Activated T-helper 9 cell treated with anti-CD3 and anti-CD28 coated beads, Interleukin-2, amount 50 U/mL, for 16 hours (primary cell): ENCODE measurements at places on chromosomes 6 and 20.

DNA sequence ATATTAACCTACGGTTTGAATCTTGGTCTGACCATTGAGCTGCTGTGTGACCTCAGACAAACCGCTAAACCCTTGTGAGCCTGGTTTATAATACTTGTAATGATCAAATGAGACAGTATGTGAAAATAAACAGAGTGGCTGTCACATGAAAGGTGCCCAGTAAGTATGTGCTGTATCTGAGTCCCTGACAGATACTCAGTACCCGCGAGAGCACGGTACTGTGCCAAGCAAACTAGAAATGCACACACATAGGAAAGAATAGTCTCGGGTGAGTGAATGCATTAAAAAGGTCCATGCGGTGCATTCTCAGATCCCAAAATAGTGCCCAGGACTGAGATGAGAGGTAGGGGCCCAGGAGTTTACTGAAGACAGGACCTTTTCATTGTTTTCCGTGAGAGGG, 93.3 kb downstream of the PPP1R14C start:
- no peak for DNase-seq

- no peak for DNase-seq
Observed at GRCh38 chr6:5214570-5215052, 46.1 kb downstream of the LYRM4 start.

- DNase-seq: no peak
Observed at GRCh38 chr6:25756382-25757363, 2.1 kb downstream of the SLC17A4 start.

- DNase-seq: no peak
Observed at GRCh38 chr6:166683477-166683876, 56.4 kb upstream of the RPS6KA2 start.

- no peak for DNase-seq
Observed at GRCh38 chr6:160030103-160030502, 61.2 kb downstream of the IGF2R start.

GRCh38 chr6:63305277-63305676, 14.5 kb downstream of the LGSN start:
- no peak for DNase-seq

DNA sequence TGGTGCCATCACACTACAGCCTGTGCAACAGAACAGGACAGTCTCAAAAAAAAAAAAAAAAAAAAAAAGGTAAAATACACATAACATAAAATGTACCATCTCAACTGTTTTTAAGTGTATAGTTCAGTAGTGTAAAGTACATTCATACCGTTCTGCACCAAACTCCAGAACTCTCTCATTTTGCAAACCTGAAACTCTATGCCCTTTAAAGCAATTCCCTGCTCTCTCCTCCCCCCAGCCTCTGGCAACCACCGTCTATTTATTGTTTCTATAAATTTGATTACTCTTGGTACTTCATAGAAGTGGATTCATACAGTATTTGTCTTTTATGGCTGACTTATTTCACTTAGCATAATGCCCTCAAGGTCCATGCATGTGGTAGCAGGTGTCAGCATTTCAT, 12.9 kb downstream of the RIPOR2 start:
- no peak for DNase-seq

DNA sequence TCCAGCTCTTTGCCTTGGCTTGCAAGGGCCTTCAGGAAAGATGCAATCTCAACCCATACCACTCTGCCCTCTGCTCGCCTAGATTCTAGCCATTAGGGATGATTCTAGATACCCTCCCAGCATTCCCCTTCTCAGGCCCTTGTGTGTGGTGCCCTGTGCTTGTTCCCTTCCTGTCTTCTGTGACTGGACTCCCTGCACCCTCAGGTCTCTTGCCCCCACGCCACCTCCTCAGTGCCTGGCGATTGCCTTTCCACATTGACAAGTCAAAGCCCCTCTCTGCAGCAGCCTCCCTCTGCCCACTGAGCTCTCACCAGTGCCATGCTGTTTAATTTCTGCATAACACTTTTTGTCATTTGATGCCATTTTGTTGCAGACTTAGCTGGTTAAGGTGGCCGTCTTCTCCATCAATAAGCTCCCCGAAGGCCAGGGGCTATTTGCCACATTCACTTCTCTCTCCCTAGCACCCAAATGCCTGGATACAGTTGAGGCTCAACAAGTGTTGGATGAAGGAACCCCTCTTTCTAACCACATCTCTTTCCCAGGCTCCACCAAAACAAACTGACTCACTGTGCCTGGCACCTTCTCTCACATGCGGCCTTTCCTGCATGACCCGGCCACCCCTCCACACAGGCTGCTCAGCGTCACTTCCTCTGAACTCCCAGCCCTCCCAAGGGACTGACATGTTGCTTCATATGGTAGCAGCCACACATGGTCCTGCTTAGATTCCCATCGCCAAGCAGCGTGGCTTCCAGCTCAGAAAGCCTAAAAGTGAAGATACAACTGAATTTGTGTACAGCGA, 4.6 kb upstream of the TXNDC5 start:
- no peak for DNase-seq

DNA sequence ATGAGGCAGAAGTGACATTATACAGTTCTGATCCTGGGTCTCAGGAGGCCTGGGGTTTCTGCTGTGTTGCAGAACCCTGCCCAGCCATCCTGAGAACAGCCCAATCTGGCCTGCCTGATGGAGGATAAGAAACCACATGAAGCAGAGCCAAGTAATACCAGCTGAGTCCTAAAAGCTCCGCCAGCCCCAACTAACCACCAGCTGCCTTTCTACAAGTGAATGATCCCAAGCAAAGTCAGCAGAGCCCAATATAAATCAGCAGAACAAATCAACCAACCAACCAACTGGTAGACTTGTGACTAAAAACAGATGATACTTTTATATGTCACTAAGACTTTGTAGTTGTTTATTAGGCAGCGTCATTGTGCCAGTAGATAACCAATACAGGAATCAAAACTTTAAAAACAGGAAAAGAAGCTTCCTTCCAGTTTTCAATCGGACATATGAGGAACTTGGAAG, 52.1 kb downstream of the SNX5 start:
- no peak for DNase-seq

DNA sequence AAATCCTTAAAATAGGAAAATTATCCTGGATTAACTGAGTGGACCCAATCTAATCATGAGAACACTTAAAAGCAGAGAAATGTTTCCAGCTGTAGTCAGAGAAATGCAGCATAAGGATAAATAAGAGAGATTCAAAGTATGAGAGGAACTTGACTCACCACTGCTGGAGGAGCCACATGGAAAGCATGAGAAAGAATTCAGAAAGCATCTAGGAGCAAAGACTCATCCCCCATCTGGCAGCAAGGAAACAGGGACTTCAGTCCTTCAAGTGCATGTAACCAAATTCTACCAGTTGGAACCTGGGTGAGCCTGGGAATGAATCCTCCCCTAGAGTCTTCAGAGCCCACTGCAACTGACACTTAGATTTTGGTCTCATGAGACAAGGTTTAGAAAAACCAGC, 33.7 kb downstream of the RNF146 start:
- no peak for DNase-seq

- DNase-seq: no peak
Observed at GRCh38 chr6:89775150-89775549, 44.4 kb downstream of the MDN1 start.

- no peak for DNase-seq
Observed at GRCh38 chr6:3619800-3620199, 131.7 kb downstream of the PXDC1 start.

DNA sequence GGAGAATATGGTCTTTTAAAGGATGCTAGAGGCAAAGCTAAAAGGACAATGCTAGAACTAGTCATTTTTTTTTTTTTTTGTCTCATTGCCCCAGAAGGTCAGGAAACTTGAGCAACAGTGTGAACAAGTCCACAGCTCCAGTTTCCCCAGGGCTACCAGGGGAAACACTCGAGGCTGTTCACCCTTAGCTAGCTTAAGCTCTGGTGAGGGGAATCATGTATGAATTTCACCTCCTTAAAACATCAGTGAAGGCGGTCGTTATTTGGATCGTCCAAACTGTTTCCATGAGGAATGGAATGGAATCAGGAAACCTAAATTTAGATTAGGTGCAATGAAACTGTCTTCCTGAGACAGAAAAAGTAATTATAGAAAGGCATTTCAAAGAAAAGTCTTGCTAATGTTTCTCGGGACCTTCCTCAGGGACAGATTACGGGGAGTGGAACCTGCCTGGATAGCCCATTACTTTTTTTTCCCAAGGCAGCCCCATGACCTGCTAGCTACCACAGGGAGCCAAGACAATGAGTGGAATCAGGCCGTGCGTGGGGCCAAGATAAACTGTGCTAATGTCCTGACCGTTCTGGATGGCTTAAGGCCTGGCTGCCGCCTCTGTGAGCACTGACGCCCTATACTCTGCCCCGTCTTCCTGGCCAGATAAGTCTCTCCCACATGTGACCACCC, 164.8 kb upstream of the SGK1 start:
- no peak for DNase-seq

DNA sequence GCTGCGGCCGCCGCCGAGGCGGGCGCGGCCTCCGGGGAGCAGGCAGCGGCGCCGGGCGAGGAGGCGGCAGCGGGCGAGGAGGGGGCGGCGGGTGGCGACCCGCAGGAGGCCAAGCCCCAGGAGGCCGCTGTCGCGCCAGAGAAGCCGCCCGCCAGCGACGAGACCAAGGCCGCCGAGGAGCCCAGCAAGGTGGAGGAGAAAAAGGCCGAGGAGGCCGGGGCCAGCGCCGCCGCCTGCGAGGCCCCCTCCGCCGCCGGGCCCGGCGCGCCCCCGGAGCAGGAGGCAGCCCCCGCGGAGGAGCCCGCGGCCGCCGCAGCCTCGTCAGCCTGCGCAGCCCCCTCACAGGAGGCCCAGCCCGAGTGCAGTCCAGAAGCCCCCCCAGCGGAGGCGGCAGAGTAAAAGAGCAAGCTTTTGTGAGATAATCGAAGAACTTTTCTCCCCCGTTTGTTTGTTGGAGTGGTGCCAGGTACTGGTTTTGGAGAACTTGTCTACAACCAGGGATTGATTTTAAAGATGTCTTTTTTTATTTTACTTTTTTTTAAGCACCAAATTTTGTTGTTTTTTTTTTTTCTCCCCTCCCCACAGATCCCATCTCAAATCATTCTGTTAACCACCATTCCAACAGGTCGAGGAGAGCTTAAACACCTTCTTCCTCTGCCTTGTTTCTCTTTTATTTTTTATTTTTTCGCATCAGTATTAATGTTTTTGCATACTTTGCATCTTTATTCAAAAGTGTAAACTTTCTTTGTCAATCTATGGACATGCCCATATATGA, 3.2 kb downstream of the MARCKS start:
- DNase-seq: no peak

GRCh38 chr6:64299176-64299575, 663.6 kb downstream of the PHF3 start:
- DNase-seq: no peak

DNA sequence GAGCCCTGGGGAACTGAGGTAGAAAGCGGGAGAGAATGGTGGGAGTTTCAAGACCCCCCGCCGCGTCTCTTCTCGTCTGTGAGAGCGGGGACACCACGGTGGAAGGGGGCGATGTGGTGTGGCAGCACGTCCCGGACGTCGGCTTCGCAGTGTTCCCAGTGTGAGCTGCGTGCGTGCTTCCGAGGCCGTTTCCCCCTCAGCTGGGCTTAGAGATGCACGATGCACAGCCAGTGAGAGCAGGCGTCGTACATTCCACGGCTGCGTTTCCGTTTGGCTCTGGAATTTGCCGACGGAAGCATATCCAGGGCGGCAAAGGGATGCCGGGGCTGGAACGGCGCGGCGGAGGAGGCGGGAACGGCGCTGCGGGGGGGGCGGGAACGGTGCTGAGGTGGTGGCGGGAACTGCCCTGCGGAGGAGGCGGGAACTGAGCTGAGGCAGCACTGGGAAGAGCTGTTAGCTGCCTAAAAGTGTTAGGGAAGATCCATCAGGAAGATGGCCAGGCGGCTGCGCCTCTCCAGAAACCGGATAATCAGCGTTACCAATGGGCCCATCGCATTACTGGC, 37.7 kb downstream of the KIF25 start:
- no peak for DNase-seq

DNA sequence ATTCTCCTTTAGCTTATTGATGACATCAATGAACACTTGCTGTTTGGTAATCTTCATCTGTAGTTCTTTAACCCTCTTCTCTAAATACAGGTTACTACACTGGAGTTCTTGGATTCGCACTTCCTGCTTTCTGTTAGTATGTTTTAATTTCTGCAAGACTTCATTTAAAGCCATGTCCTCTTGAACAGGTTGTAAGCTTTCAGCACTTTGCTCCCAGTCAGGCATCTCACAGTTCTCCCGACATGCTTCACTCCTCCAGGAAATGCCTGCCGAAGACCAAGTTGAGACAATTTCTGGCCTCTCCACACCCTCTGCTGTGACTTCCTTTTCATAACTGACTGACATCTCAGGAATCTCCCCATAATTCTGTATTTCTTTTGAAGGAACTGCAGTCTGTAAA, 15.8 kb downstream of the CAGE1 start:
- DNase-seq: no peak

DNA sequence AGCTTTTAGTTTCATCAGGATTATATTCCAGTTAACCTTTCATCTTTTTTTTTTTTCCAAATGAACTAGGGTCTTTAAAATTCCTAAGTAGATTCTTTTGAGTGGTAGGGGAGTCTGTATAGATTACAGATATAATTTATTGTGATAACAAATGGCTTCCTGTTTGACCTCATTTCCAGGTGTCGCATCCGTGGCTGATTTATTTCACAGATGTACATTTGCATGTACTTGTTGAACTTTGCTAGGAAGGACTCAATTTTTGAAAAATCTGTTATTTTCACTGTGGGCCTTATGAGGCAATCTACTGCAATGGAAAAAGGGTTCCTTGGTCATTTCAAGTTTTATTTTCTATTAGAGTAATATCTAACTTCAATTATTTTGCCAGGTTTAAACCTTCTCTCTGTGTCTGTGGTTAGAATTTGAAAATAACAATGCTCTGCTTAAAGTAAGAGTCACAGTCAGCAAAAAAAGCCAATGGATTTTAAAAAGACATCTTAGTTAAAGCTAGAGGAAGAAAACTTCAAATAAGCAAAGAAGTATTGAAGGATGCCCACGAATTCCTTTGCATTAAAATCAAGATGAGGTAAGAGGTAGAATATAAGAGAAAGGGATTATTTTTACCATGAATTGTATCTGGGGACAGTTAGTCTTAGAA, 57.9 kb downstream of the SAMD5 start:
- DNase-seq: no peak

- no peak for DNase-seq
Observed at GRCh38 chr6:22029171-22029570, 267.7 kb downstream of the PRL start.

DNA sequence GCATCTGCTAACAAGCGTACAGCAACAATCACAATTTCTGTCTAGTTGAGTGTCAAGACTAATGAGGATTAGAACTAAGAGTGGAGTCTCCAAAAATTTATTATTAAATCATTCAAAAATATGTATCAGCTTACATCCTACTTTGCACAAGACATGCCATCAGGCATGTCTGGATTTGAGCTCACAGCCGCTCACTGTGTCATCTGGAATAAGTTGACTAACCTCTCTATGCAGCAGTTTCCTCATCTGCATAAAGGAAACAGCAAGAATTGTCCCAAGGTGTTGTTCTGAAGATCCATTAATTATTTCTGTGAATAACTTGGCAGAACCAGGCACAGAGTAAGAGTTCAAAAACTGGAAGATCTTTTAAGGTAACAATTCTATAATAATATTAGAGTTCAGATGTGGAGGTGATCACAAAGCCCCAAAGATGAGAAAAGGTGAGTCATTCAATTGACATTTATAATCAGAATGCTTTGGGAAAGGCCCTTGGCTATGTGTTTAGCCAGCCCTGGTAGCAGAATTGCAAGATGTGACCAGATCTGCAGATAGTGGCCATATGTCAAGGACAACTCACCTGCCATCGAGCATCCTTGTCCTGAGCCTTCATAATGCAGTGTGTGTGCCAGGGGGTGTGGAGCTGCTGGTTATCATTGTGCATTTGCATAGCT, 264.0 kb downstream of the FOXA2 start:
- DNase-seq: no peak
